HS-27A (cell line): ENCODE measurements at places on chromosomes 16 and 17.

- DNase-seq: no peak
Observed at GRCh38 chr17:66207936-66208335, 16.0 kb upstream of the CEP112 start.

DNA sequence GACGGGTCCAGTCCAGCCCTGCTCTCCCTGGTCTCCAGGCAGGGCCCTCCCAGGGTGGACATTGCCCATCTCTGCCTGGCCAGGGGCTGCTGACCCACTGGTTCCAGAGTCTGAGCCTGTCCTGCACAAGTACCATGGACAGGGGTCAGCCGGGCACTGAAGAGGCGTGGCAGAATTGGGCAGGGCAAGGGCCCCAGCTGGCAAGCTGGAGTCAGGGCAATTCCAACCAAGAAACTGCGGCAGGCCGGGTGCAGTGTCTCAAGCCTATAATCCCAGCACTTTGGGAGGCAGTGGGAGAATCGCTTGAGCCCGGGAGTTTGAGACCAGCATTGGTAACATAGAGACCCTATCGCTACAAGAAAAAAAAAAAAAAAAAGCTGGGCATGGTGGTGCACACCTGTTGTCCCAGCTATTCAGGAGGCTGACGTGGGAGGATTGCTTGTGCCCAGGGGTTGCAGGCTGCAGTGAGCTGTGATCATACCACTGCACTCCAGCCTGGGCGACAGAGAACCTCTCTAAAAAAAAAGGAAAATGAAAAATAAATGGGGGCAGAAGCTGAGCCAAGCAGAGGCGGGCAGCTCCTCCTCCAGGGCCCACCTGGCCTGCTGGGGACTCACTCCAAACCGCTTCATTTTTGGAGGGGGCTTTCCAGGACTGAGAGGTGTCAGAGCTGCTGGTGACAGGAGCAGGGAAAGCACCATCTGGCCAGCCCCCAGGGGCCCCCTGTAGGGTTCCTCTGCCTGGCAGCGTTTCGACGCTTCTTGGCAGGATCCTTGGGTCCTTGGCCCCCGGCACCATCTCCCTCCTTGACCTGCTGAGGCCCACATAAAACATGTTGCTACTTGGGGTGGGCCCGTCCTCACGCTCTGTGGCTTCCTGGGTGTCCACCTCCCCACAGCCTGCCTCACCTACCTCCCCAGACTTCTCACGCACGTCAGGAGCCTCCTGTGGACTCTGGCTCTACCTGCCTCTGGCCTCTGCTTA is 2.9 kb upstream of the MAFG start:
- DNase-seq: no peak

DNA sequence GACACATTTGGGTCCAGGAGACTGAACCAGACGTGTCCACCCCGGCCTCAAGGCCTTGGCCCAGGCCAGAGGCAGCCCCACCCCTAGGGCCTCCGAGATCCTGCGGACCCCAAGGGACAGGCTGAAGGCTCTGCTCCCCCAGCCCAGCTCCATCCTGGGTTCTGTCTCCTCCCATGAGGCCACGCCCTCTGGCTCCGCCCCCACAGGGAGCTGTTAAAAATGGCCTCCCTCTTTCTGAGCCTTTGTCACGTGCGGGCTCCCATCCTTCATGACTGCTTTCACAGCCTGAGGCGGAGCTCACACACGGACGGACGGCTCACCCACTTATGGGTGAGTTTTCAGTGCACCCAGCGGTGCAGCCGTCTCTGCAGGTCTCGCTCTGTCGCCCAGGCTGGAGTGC is 6.5 kb upstream of the CACNA1H start:
- DNase-seq: no peak

GRCh38 chr16:58515871-58516767 is 802 bp downstream of the SETD6 start:
- DNase-seq: no peak

GRCh38 chr16:50301626-50302471 is 35.5 kb downstream of the ADCY7 start:
- DNase-seq: peak; percentile 30

- DNase-seq: no peak
Observed at GRCh38 chr16:4098501-4098900, 17.7 kb downstream of the ADCY9 start.

- DNase-seq: peak; percentile 87
Observed at GRCh38 chr17:1714427-1714979, 4.3 kb upstream of the TLCD2 start.

- DNase-seq: peak; percentile 71
Observed at GRCh38 chr17:44006598-44007345, 2.4 kb downstream of the NAGS start.

GRCh38 chr16:72199761-72200337 is 27.9 kb upstream of the PMFBP1 start:
- DNase-seq: no peak

- no peak for DNase-seq
Observed at GRCh38 chr16:88310796-88311605, 71.8 kb upstream of the ZNF469 start.

DNA sequence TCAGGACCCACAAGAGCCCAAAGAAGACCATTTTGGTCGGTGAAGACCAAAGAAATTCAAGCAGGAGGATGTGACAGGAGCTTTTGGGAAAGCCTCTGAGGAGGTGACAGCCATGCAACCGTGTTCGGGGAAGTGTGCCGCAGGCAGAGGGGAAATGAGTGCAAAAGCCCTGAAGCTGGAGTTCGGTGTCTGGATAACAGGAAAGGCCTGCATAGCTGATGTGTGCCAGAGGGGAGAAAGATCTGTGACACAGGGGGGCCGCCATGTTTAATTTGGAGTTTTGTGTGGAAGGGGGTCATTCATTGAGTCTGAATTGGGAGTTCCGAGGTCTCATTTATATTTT is 870 bp upstream of the ZC3H7A start:
- no peak for DNase-seq

- DNase-seq: no peak
Observed at GRCh38 chr17:76925441-76925891, 57.3 kb downstream of the MGAT5B start.

DNA sequence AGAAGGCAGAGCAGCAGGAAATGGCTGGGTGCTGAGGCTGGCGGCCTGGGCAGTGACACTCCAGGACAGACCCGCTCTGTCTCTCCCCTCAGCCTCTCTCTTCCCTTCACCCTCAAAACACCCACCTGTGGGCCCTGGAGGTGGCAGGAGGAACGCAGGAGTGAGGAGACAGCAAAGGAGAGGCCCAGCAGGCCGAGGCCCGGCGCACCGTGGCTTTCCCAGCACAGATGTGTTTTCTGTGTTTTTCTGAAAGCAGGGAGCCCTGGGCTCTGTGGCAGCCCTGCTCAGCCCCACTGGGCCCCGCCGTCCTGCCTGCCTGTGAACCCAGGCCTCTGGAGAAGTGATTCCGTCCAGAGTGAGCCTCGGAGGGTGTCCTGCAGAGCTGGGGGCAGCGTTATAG is 30.5 kb downstream of the ZNF469 start:
- no peak for DNase-seq

- DNase-seq: no peak
Observed at GRCh38 chr16:74724820-74725549, 24.3 kb upstream of the MLKL start.

DNA sequence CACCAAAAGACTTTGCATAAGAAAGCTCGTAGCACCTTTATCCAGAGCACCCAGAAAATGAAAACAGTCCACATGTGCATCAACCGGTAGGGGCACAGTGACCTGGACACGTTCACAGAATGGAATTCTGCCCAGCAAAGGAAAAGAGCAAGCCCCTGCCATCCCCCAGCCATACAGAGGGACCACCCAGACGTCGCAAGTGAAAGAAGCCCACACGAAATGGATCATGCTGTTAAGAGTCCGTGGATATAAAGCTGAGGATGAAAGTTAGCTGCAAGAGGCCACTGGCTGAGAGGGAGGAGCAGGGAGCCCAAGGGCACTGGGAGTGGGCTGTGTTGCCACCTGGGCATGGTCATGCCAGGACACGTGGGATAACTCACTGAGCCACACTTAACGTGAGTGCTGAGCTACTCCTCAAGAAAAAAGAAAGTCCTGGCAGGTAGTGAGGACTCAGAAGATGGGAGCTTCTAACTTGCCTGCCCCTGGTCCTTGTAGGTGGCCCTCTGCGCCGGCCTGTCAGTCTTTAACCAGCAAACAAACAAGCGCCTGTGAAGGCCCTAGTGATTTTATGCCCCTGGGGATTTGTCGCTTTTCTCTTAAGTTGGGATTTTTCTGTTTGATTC is 190.7 kb downstream of the C16orf95 start:
- DNase-seq: no peak

DNA sequence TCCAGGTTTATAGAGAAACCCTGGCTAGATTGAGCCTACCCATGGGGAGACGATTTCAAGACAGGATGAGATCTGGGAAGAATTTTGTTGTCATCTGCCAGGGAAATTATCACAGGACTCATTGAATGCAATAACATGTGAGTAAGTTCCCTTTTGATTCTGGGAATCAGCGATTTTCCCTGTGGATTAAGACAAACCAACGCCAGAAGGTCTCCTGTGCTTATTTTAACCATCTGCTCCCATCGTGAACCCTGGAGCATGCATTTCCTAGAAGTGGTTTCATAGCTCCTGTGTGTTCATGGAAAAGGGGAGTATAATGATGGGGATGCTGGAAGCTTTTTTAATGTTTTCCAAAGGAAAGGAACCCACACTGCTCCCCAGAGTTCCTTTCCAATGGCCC is 21.0 kb upstream of the ARHGAP44 start:
- no peak for DNase-seq

DNA sequence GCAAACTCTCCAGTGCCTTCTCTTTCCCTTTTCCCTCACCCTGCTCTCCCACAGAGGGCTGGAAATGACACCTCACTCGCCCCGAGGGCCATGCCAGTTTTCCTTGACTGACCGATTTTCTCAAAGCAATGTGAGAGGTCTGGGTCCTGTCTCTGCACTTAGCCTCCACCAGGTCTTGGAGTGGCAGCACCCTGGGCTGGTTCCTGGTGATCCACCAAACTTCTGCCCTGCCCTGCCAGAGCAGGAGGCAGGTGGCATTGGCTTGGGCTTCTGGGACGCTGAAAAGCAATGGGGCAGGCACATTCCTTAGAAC is 97.5 kb downstream of the RAB11FIP4 start:
- DNase-seq: no peak

DNA sequence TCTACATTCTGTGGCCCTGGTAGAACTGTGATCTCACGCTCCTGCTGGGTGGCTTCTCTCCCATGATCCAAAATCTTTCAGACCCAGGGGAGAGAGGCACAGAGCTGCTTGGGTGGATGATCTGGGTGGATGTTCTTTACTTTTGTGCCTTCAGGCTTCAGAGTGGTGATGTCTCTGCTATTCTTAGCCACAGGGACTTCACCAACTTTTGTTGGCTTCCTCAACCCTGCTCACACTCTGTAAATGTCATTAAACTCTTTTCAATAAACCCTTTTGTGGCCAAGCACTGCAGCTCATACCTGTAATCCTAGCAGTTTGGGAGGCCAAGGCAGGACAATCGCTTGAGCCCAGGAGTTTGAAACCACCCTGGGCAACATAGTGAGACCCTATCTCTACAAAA is 7.6 kb downstream of the CLEC10A start:
- DNase-seq: no peak

GRCh38 chr16:89613231-89613953 is at the start of gene DPEP1:
DPEP1 (plus strand) TSS chr16:89613642; CDS start chr16:89630411, 16,769 bp downstream.
- DNase-seq: no peak

- no peak for DNase-seq
Observed at GRCh38 chr17:9897372-9897968, 7.6 kb downstream of the RCVRN start.

- DNase-seq: no peak
Observed at GRCh38 chr16:27253526-27253930, 15.0 kb downstream of the NSMCE1 start.

DNA sequence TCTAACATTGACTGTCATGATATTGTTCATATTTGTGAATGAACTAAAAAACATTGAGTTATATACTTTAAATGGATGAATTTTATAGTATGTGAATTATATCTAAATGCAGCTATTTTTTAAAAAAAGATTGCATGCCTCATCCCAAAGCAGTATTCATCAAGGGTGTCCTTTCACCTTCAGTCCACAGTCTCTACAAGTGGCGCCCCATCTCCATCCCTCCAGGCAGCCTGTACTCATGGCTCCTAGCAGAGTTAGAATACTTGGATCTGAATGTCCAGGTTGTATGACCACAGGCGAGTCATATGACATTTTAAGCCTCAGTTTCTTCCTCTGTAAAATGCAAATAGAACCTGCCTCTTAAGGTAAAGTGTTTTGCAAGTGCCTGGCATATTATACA is 69.8 kb downstream of the TMEM100 start:
- DNase-seq: no peak

- no peak for DNase-seq
Observed at GRCh38 chr16:33877-34647, 19.3 kb downstream of the POLR3K start.

GRCh38 chr16:81524382-81524781 is 79.8 kb downstream of the CMIP start:
- no peak for DNase-seq

DNA sequence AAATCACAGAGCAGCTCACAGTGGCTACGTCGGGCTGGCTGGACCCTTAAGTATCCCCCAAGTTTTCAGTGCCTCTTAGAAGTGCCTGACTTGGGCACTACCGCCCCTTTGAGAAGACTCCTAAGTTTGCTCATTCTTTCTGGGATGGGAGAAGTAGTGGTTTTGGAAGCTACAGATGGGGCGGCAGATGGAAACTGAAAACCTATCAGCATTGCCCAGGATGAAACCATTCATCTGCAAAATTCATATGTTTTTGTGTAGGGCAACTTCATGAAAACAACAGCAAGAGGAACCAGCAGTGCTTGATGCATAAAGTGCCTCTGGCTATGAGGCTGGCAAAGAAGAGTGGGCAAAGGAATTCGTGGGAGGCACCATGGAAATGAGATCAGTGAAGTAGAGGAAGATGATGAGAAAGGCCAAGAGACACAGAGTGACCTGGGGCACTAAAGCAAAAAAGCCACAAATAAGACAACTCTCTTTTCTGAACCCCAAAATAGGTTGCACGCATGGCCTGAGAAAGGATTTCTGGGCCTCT is 277.1 kb downstream of the XYLT1 start:
- no peak for DNase-seq

DNA sequence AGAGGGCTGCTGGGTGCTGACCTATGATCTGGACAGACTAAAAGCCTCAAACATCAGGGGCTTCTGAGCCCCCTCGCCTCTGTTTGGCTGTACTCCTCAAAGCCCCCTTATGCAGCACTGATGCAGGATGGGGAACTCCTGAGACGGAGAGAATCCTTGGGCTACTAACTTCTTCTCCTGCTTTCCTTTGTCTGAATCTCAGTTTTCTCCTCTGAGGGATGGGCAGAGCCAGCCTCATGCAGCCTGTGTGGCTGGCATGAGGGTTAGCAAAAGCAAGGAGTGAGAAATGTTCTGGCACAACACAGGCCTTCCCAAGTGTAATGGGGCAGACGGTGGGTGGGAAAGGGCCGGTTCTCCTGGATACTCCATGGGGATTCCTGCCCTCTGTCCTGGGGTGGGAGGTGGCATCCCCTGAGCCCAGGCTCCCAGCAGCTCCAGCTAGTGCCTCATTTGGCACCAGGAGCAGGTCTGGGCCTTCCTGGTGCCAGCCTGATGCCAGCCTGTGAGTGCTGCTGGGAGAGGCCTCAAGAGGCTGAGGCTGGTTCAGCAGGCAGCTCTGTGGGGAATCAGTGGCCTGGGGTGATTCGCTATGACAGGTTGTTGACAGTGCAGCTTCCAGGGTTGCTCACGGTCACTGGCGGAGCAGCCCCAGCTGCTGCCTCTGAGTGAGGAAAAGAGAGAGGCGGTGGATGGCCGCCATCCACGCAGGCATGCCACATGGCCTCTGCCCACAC is 4.0 kb upstream of the BRD7 start:
- DNase-seq: no peak

GRCh38 chr16:58366247-58367031 is 25.8 kb upstream of the GINS3 start:
- DNase-seq: peak; percentile 17
